Uterus (tissue), 4 donors: ENCODE measurements at places on chromosomes 7 and 10. TPM values are rescaled to one million over a fixed set of nuclear protein-coding genes. Genes with fewer than 3 reads are reported as not detected.

The CSTF2T gene
- 41.7 TPM for total RNA-seq

GRCh38 chr10:102492983-102493382 is 9.5 kb downstream of the ACTR1A start:
- DNase-seq, result no peak

The TMEM26 gene
- total RNA-seq, result 0.77 TPM

GRCh38 chr10:70498970-70499835 is 20.6 kb downstream of the PALD1 start:
- DNase-seq, result no peak

The ACTL6B gene
- not detected for total RNA-seq

The HOXA11 gene
- total RNA-seq, result 82.0 TPM

GRCh38 chr7:68176974-68177373 is 1180.3 kb downstream of the TYW1 start:
- DNase-seq, result no peak

DNA sequence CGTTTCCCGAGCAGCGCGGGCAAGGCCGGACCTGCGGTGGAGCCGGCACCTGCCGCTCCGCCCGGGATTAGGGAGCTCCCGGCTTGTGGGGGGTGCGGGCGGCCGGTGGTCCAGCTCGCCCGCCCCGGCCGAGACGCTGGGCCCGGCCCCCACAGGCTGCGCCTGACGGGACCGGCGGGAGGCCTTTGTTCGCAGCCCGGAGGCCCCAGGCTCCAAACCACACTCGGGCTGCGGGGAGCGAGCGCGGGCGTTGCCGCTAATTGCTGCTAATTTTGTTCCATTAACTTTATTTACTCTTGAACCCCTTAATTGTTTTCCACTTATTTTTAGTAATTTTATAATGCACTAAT is 9.6 kb downstream of the UNCX start:
- DNase-seq, result no peak

DNA sequence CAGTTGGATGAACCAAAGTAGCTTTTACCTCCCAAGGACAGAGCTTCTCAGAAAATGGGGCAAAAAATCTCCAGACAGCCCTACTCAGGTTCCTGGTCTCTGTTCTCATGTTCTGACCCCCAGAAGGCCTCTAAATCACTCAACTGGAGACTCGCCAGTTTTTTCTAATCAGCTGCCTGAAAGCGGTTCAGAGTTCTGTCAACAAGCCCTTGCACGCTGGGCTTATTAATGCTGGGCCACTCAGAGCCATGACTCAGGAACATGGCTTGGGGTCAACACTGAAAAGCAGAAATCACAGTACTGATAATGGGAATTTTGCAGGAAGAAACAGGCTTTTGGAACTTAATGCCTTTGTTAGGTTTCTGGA is 15.3 kb downstream of the ECHDC3 start:
- peak; percentile 78 for DNase-seq

GRCh38 chr10:71236286-71236685 is 23.9 kb downstream of the UNC5B start:
- peak; percentile 75 for DNase-seq

GRCh38 chr7:54774785-54775740 is 16.1 kb upstream of the SEC61G start:
- DNase-seq, result no peak

The CALHM1 gene
- total RNA-seq, result not detected

The SFXN3 gene
- total RNA-seq, result 40.4 TPM

DNA sequence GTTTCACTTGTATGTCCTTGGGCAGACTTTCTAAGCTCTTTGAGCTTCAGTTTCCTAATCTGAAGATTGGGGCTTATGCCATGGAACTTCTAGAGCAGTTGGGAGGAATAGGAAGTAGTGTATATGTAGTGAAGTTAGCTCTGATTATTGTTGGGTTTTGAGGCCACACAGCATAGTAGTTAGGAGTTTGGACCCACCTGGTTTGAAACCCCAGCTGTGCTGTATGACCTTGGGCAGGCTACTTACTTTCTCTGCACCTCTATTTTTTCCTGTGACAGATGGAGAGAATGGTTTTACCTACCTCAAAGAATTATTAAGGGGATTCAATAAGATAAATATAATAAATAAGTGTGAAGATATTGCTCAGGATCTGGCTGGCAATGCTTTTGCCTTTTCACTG is 61.4 kb upstream of the ADRB1 start:
- no peak for DNase-seq
